ENCODE measurements at places on chromosomes 1 and 21. TPM values are rescaled to one million over a fixed set of nuclear protein-coding genes. Genes with fewer than 3 reads are reported as not detected.

DNA sequence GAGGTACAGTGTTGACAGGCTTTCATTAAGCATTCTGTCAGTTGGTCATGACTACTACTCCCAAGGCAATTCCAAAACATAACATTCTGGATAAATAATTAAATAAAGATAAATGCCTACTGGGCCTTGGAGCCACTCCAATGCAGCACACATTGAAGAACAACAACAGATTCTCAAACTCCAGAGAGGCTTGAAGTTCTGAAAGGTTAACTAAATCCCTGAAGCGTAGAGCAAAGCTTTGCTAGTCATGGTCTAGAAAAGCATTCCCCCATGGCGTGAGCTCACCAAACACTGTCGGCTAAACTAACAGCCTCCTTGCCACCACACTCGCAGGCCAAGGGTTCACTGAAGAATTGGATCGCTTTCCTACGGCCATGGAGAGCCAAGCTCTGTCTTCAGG, 268.0 kb downstream of the ATG4C start:
- H3K27me3 ChIP-seq: peaks cover 50% of the 10 kb centered on the region
- DNase-seq: no peak
- peaks cover 3% of the 10 kb centered on the region for H3K4me1 ChIP-seq
- no peak overlapping the region for H3K4me3 ChIP-seq

The LCE1B gene
- total RNA-seq: not detected

The OR6F1 gene
- total RNA-seq: not detected

The CPTP gene
- 14.3 TPM for total RNA-seq
